Dermis lymphatic vessel endothelial cell (primary cell): ENCODE measurements at places on chromosomes 13 and 19. TPM values are rescaled to one million over a fixed set of nuclear protein-coding genes. Genes with fewer than 3 reads are reported as not detected.

KLK14 gene
- total RNA-seq: not detected in 2 replicates

ZNF766 gene
- 9.3 and 11.3 TPM in 2 replicates for total RNA-seq

MBD3L2B gene
- total RNA-seq: not detected in 2 replicates

RASGRP4 gene
- not detected in 2 replicates for total RNA-seq

TRAPPC2B gene
- 10.3 and 11.3 TPM in 2 replicates for total RNA-seq
